ENCODE measurements at places on chromosomes 1 and 21.

GRCh38 chr1:232464325-232464724 lies 165.6 kb downstream of the SIPA1L2 start:
- no peak for DNase-seq

- DNase-seq: no peak
These were observed 6.1 kb upstream of the LHX8 start for GRCh38 chr1:75127916-75128717.

DNA sequence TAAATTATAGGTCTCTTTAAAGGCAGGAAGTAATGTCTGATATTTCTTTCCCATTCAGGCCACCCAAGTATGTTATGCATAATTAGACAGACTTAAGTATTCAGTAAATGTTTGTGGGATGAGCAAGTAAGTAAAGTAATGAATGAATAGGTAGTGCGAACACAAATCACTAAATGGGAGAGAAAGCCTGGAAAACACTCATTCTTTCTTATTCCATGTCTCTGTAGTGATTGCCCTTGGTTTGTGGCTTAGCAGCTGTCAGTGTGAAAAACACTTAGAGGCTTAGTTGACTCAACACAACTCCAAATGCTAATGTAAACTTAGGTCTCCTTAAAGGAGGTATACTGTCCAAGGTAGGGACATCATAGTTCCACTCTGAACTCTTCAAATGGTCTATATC lies 182.5 kb downstream of the ZC3H11B start:
- DNase-seq: no peak

DNA sequence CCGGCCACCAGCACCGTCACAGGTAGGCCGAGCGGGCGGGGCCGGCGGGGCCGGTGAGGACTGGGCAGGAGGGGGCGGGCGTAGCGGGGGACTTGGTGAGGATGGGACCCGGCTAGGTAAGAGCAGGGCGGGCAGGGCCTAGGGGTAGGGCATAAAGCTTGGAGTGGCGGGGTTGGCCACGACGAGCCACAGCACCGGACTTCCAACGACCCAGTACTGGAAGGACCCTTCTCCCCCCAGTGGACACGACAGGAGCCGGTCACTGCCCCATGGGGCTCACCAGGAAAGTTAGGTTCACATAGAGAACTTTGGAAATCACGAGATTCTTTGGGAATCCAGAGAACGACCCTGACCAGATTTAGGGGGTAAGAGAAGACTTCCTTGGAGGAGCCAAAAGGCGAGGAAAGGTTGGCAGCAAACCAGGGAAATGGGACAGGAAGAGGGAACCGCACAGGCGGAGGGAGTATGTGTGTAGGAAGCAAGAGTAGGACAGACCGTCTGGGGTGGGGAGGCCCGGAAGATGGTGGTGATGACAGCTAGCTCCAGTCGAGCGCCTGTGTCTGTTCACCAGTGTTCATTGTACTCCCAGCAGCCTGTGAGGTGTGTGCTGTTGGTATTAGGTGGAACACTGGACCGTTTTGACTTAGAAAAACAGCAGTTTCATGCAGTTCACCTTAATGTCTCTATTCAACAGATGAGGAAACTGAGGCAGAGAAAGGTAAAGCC lies 20.4 kb downstream of the ZNF362 start:
- no peak for DNase-seq

- no peak for DNase-seq
These were observed 4.3 kb downstream of the INSRR start for GRCh38 chr1:156854634-156855033.

DNA sequence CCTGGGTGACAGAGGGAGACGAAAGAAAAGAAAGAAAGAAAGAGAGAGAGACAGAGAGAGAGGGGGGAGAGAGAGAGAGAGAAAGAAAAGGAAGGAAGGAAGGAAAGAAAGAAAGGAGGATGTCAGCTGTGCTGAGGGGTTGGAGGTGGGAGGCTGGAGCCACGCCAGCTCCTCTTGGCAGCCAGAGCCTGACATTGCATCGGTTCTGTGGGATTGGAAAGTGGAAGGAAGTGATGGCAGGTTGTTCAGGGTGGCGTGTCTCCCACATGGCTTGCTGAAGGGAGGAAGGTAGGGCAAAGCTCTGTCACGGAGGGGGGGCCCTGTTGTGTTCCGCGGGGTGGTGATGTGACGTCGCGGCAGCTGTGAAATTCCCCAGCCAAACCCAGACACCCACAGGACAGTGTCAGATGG lies 30.7 kb downstream of the EIF2D start:
- no peak for DNase-seq

- no peak for DNase-seq
These were observed 64.3 kb downstream of the RERE start for GRCh38 chr1:8752921-8753713.

- DNase-seq: no peak
These were observed 13.9 kb downstream of the ARHGEF19 start for GRCh38 chr1:16198444-16199156.

GRCh38 chr1:8337776-8338525 lies 20.0 kb downstream of the SLC45A1 start:
- DNase-seq: no peak

GRCh38 chr1:76021846-76022245 lies 52.7 kb upstream of the ST6GALNAC3 start:
- no peak for DNase-seq

- no peak for DNase-seq
These were observed 583.4 kb downstream of the DPYD start for GRCh38 chr1:97337250-97338030.

- DNase-seq: no peak
These were observed 5.5 kb downstream of the SMPDL3B start for GRCh38 chr1:27940297-27940696.

- no peak for DNase-seq
These were observed 4.3 kb upstream of the SLC35D1 start for GRCh38 chr1:67058242-67058641.
